Stimulated activated naive CD8-positive, alpha-beta T cell treated with anti-CD3 and anti-CD28 coated beads, Interleukin-15, Interleukin-2, amounts not matched to agents 100 U/mL and 50 U/mL, for 24 hours (primary cell): ENCODE measurements at places on chromosomes 1 and 21.

- DNase-seq, result peak; percentile 29
Measured at GRCh38 chr1:230186003-230186863, 119.2 kb downstream of the GALNT2 start.

- DNase-seq, result no peak
Measured at GRCh38 chr1:245802941-245803665, 648.3 kb downstream of the KIF26B start.

GRCh38 chr1:81574408-81574807, 226.3 kb upstream of the ADGRL2 start:
- DNase-seq, result no peak

DNA sequence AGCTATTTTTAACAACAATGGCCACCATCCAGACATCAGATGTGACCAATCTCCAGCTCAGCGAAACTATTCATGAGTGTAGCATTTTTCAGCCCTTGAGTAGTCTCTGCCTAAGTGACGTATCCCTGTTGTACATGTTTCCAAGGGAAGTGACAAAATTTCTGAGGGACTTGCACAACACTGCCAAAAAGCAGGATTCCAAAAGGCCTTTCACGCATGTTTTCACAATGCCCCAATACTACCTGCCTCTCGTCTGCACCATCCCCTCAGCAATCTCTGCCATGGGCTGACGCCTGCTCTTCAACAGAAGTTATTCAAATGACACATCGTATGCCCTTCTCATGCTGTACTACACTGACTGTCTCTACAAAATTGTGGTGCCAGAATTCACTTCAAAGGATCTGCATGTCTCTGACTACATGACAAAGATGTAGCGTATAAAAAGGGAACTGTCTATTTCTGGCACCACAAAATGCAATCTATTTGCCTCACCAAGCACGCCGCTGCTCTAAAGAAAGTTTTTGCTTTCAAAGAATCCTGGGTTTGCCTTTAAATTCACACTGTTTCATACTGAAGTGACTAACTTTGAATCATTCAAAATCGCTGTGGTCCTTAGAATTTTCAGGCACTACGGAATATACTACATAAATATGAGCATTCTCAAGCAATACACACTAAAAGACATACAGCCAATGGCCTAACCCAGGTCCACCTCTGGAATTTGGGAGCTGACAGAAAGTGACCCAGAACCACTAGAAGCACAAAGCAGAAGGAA, 32.9 kb downstream of the JAK1 start:
- DNase-seq, result no peak

- DNase-seq, result no peak
Measured at GRCh38 chr1:189500778-189501177, 976.9 kb downstream of the BRINP3 start.

DNA sequence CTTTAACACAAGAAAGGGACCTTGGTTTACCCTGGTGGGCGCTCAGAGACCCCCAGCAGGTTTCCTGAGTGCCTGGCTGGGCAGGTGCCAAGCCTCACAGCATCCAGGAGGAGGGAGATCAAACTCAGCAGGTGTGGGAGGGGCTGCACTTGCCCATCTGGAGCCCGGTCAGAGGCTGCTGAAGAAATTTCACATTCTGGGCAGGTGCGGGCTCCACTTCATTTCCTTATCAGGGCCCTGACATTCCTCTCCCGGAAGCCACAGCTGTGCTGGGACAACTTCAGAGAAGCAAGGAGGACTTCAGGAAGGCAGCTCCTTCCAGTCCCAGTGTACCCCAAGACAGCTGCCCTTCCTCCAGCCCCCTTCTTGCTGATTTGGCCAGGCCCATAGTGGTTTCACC, 82.9 kb downstream of the ITPKB start:
- no peak for DNase-seq

DNA sequence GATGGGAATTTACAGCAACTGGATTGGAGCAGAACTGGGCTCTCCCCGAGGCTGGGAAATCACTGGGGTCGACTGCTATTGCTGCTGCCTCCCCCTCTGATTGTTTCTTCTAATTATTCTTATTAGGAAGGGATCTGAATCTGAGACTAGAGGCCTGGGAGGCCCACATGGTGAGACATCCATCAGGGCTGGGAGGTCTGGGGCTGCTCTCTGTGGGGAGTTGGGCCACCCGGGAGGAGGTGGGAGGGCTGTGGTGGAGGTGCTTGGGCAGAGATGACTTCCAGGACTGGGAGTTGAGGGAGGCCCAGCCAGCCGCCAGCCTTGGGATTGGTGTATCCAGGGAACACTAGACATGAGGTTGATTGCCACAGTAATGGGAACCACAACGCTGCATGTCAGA, 247.9 kb downstream of the GRIK3 start:
- no peak for DNase-seq

DNA sequence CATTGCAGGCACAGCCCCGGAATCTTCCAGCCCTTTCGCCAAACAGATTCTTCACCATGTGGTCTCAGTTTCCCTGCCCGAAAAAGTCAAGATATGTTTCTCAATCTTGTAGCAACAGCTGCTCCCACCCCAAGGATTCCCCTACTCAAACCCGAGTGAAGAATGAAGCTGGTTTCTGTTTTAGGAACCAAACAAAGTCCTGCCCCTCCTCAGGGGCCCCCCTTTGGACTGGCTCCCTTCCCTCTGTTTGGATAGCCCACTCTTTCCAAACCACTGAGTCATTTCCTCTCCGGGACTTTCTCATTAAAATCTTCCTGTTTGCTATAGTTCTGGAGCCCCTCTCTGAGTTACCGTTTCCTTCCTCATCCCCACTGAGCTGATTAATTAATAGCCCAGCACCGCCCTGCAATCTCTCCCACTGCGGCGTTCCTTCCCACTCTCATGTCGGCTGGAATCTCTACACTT, 100.9 kb downstream of the TSEN15 start:
- no peak for DNase-seq

DNA sequence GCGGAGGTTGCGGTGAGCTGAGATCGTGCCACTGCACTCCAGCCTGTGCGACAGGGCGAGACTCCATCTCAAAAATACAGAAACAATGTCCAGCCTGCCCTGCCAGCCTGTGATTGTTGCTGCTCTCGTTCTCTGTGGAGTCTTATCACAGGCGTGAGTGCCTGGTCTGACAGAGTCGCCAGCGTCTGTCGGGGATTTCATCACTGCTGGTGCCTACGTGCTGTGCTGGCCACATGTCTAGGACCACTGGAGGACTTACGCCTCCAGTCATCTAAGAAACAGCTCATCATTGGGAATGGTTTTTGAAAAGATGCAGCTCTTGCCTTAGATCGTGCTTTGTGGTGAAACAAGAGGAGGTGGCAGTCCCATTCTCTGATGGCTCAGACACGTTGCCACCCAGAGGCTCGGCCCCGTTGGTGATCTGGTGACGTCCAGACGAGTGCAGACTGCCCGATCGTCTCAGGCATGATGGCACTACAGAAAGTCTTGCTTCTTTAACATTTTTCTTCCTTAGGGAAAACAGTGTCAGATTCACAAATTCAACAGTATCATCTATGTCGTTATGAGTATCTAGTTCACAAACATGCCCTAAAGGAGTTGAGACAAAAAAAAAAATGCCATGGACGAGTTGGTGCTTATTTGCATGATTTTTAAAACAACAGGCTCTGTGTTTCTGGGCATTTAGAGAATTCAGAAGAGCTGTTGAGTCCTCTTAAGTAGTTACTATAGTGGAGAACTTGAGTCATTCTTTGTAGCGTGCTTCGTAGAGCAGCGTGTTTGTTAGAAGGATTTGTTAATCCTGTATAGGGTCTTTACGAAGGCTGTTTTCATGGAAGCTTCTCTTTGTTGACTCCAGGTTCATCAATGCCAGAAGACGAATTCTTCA, 47.5 kb downstream of the CBS start:
- DNase-seq, result no peak

DNA sequence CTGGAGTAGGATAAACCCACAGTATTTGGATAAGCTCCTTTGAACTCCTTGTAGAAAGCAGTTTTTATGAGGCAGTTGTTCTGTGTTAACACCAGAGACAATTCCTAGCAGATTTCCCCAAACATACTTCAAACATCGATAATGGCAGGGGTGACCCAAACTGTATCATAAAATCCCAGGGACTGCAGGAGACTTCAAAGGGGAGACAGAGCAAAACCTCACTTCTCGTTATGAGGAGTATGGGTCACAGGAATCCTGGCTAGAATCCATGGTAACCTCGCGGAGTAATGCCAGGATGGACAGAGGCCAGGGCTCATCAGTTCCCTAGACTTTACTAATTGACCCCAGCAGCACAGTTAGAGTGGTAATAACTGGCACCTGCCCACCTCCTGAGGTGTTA, 148.0 kb downstream of the DHRS3 start:
- DNase-seq, result no peak

DNA sequence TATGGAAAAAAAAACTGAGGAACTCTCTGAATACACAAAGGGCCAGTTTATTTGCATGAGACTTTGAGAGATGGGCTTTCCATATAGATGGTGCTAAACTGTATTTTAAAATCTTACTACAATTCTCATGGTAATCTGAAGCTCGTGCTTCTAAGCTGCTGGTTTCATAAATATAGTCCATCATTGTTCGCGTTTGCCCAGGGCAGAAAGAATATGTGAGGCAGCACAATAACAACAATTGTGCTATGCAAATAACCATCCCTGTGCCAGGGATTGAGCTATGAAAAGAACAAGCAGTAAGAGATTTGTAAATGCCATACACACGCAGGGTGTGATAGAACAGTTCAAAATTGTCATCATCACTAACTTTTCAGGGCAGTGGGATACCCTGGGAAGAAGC, 4.9 kb upstream of the EPS15 start:
- DNase-seq, result no peak

DNA sequence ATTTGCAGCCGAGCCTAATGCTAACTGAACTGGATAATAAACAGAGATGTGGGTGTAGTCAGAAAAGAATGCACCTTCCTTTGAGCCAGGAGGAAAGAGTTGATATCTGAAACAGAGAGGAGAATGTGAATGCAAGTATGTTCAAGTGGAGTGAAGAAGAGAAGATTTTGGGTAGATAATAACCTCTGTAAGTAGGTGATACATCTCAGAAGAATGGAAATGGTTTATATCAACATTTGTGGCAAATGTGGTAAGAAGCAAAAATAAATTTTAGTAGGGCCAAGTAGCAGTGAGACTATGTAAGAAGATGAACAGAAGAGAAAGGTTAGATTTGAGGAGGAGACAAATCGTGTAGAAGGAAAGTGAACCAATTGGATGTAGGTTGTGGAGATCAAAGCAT, 1.7 kb upstream of the DNTTIP2 start:
- no peak for DNase-seq

- DNase-seq, result no peak
Measured at GRCh38 chr1:22855668-22856606, 116.7 kb downstream of the LACTBL1 start.

- DNase-seq, result no peak
Measured at GRCh38 chr21:17783481-17784179, 35.5 kb downstream of the C21orf91 start.

DNA sequence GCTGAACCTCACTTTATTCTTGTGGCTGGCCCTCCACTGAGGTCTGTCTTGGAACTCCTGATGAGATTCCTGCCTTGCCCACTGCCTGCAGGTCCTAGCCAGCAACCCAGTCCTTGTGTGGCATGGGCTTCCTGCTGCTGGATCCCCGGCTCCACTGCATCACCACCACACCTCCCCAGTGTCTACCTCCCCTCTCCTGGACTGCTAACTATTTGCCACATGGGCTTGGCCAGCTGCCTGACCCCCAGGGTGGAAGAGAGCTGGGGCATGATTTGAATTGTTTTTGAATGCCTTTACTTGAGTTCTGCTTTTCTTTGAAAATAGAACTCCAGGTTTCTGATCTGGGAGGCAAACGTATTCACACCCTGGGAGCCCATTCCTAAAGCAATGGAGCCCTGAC, 41.2 kb downstream of the SPAG17 start:
- DNase-seq, result no peak

GRCh38 chr1:189786761-189787160, 690.9 kb downstream of the BRINP3 start:
- DNase-seq, result no peak

GRCh38 chr1:213539464-213539863, 448.3 kb upstream of the PROX1 start:
- DNase-seq, result no peak

DNA sequence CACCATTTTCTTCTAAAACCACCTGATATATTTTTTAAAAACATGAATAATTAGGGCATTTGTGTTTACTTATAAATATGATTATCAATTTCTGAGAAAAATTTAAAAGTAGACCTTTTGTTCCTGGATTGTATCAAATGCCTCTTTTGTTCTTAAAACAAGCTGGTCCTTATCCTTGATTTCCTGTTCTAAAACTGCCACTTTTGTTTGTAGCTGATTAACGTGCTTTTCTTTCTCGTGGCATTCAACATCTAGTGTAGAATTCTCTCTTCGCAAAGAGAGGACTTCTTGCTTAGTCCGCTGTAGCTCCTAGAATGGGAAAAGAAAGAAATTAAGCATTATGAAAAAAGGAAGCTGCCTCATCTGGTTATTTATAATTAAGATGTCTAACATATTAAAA, 25.0 kb downstream of the SASS6 start:
- no peak for DNase-seq

DNA sequence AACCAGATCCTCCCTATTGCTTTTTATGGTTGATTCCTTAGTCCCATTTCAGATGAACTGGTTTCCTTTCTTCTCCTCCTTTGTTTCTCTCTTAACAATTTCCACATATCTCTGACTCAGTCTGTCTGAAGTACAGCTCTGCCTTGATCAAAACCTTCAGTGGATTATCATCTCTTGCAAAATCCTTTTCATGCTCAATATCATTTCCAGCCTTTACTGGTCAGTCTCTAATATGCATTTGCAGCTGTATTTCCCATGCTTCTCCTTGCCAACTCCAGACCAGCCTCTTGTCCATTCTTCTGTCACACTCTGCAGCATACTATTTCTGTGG, 72.2 kb downstream of the SNX7 start:
- DNase-seq, result no peak

DNA sequence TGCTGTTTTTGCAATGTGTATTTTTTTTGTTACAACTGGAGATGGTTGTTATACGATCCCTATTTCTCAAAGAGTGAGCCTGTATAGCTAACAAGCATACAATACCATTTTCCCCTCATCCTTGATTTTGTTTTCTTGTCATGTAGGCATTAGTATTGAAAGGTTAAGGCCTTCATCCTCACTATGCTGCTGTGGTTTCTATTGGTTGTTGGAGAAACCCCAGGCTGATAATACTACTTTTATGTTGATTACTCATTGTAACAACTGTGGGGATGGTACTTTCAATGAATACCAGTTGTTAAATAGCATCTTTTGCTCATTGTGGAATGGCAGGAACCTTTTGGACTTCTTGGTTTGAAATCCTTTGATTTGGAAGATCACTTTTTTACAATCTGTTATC, 39.0 kb upstream of the MACF1 start:
- DNase-seq, result no peak

DNA sequence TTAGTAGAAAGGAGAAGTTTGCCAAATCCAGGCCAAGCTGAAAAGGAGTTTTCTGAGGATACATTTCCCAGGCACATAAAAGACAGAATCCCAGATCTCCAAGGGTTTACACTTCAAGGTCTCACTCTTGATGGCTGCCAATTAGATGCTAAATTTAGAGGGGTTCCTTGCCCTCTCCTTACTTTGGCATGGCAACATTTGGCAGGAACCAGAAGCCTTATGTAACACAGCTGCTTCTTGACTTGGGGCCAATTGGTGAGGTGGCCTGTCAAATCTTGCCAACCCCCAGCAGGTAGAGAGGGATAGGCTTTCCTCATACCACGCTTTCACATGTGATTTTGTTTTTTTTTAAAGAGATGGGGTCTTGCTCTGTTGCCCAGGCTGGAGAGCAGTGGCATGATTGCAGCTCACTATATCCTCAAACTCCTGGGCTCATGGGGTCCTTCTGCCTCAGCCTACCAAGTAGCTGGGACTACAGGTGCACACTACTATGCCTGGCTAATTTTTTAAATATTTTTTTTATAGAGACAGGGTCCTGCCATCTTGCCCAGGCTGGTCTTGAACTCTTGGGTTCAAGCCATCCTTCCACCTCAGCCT, 25.2 kb upstream of the NKAIN1 start:
- no peak for DNase-seq
